Omental fat pad (tissue), 4 donors: ENCODE measurements at places on chromosomes 12 and 14.

DNA sequence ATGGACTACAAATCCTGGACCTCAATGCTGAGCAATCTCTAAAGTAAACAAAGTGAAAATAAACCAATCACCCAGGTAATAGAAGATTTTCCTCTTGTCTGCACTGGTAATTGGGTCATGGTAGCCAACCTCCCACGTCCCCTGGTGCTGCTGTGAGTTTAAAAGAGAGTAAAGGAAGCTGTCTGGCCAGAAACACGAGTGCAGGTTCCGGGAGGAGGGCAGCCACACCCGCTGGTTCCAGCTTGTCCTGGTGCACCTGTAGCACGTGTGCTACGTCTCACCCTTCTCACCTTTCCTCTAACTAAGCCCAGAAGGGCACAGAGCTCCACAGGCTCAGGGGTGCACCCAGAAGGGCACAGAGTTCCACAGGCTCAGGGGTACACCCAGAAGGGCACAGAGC, 5.4 kb downstream of the CRACR2A start:
- DNase-seq: no peak

- DNase-seq: no peak
Measured at GRCh38 chr14:93186956-93187355, 1.8 kb downstream of the LYSET start.

DNA sequence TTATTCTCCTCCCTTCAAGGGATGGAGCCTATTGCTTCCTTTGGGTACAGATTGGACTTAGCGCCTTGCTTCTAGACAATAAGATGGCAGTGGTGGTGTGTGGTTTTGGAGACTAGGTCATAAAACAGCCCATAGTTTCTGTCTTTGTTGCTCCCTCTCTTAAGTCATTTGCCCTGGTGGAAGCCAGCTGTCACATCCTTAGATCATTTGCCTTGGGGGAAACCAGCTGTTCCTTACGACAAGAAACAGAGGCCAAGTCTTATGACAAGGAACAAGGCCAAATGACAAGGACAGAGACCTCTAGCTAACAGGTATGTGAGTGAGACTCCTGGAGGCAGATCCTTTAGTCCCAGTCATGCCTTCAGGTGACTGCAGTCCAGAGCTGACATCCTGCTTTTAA, 9.2 kb upstream of the PALS1 start:
- DNase-seq: no peak

GRCh38 chr14:23457587-23458445, 11.7 kb upstream of the NGDN start:
- DNase-seq: no peak

DNA sequence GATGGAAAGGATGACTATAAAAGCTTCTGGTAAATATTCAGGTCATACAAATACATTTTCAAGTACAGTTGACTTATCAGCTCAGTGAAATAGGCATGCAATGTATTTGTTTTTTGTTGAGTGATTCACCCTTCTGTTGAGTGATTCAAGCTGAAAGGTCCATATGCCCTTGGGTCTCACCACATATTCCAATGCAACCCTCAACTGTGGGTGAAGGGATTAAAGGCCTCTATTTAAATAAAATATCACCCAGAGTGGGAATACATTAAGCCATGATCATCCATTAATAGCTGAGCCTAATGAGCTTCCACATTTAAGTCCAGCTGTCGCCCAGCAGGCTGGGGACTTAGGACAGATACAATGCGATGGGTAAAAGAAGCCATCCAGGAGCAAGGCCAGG, 120.2 kb downstream of the CRACR2A start:
- no peak for DNase-seq

- DNase-seq: no peak
Measured at GRCh38 chr12:50077099-50077498, 8.0 kb upstream of the SMARCD1 start.

GRCh38 chr12:10033783-10034545, 3.5 kb downstream of the CLEC9A start:
- DNase-seq: no peak

DNA sequence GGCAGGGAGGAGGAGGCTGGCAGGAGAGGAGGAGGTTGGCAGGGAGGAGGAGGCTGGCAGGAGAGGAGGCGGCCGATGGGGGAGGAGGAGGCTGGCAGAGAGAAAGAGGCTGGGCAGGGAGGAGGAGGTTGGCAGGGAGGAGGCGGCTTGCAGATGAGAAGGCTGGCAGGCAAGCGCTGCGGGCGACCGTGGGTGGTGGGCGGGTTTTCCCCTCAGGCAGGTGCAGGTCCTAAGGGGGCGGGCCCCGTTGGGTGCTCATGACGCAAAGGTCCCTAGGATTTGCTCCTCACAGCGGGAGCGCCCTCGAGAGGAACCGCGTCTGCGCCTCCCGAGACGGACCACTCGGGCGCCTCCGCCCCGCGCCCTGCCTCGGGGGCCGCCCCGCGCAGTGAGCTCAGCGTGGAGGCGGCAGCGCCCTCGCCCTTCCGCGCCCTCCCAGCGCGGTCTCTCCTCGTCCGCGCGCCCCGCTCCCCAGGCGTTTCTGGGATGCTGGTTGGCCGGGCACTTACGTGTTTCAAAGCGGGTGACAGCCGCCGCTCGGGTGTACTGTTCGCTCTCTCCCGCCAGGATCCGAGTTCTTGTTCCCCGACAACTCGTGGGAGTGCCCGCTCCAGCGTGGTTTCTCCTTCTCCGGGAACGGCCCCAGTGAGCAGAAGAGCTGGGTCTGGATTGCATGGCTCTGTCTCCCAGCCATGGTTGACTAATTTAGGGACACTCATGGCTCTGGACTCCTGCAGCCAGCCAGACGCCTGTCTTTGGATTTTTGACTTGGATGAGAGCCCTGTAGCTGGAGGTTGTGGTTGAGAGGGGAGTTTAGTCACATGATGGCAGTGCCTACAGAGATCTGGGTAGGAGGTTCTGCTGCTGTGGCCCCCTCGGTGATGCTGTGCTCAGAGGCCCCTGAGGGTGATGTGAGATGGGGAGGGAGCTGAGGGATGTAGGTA, 64.1 kb upstream of the PPP4R3A start:
- no peak for DNase-seq

DNA sequence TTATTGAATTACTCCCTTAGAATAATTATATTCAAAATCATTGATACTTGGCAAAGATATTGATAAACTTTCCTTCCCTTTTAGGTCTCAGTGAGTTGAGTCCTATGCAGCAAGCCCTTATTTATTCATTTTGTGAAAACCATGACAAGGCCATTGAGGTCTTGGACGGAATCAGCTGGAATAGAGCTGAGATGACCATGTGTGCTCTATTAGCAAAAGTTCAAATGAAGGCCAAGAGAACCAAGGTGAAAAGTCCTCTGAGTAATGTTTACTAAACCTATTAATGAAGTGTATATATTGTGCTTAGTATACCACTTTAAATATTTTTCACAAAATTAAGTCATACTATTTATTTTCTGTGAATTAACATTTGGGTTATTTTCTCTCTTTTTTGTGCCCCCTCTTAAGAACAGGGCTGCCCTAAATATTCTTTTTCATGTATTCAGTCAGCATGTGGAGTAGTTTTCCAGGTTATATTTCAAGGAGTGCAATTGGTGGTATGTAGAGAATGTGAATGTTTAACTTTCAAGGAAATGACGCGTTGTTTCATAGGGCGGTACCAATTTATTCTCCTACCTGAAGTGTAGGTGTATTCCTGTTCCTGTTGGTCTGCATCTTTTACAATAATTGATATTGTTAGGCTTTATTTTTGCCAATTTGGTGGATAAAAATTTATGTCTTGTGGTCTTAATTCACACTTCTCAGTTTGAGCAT, 201.4 kb downstream of the TTC6 start:
- no peak for DNase-seq

GRCh38 chr12:91493308-91493707, 310.7 kb upstream of the DCN start:
- no peak for DNase-seq
